GDM1 (cell line): ENCODE measurements at places on chromosomes 1 and 21.

DNA sequence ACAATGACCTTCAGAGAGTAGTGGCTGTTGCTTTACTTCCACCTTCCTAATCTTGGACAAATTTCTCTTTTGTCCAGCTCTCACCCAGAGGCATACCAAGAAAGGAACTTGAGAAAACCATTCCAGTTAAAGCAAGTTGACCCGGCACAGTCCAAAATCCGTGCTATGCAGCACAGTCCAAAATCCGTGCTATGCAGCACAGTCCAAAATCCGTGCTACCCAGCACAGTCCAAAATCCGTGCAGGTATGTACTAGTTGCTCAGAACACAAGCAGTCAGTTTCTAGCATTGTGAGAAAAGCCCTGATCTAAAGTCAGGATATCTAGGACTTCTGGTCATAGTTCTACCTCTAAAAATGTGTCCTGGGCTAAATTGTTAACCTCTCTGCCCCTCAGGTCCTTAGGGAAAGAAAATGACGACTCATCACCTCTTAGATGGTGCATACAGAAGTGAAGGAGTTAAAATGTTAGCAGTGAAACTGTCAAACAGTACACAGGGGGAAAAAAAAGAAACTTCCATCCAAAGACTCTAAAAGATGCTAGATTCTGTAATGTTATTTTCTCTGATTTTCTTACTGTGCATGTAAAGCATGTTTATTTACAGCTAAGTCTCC lies 40.3 kb upstream of the ENAH start:
- DNase-seq, result no peak

- no peak for DNase-seq
Observed at GRCh38 chr1:199743227-199743626, 284.3 kb upstream of the NR5A2 start.

- no peak for DNase-seq
Observed at GRCh38 chr1:208921259-208921658, 662.3 kb upstream of the CAMK1G start.

- DNase-seq, result peak; percentile 37
Observed at GRCh38 chr1:115275216-115275615, 62.8 kb downstream of the NGF start.

DNA sequence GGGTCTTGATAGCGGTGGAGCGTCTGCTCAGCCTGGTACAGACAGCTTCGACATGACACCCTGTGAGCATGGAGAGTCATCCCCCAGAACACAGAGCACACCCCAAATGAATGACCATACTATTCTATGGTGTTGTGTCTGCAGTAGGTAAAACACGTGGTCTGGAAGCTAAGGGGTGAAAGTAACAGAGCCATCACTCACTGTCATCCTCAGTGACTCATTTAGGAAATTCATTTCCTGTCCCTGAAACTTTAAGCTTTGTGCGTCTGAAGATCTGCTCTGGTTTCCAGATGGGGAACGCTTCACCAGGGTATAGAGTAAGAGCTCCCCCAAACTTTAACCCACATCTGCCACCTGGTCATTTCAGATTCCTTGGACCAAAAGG lies 94.8 kb upstream of the DISP3 start:
- no peak for DNase-seq

GRCh38 chr1:232393010-232393409 lies 236.9 kb downstream of the SIPA1L2 start:
- DNase-seq, result no peak

DNA sequence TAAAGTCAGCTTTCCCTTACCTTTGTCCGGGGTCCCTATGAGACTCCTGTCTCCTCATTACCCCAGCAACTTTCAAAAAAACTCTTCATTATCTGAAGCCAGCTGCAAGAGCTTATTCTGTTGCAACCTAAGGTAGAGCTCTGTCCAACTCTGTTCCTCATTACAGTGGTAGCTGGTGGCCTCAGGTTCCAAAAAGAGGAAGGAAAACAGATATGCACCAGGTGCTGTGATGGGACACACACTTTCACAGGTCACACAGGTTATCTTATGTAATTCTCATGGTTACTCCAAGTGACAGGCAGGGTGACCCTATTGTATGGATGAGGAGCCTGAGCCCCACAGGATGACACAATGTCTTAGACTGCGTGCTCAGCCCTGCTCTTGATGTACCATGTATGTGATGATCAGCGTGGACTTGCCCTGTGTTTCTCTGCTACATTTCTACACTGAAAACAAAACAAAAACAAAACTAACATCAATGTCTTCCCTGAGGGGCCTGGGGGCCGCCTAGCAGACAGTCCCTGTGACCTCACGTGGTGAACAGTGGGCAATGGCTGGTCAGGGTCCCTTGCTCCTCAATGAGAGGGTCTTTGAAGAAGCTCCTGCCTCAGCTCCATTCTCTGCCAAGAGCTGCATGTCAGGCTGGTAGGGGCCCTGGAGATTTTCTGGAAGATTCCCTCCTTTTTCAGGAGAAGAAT lies 9.7 kb upstream of the TENT5C start:
- no peak for DNase-seq

DNA sequence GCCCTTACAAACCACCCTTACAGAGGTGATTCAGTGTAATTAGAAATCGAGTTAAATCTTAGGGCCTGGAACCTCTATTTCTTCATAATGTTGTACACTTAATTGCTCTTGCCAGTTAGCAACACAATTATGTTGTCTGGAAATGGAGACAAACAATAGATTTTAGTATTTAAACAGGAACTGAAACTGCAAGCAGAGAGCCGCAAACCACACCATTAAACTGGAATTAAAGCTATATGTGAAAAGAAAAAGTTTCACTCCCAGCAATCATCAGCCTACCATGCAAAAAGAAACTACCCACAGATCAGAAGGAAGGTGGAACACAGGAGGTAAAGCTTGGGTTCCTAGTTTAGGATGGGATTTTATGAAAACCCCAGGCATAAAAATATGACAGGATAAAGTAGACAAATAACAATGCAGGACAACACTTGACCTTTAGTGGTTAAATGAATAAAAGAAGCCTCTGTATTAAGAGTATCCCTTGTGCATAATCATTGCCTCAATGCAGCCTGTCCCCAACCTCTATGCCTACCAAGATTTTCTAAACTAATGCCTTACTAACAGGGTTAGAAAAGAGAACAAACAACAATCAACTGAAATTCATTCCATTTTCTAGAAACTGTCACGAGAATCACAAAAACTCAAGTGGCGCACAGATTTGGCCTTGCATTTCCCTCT lies 304.3 kb upstream of the ESRRG start:
- no peak for DNase-seq

DNA sequence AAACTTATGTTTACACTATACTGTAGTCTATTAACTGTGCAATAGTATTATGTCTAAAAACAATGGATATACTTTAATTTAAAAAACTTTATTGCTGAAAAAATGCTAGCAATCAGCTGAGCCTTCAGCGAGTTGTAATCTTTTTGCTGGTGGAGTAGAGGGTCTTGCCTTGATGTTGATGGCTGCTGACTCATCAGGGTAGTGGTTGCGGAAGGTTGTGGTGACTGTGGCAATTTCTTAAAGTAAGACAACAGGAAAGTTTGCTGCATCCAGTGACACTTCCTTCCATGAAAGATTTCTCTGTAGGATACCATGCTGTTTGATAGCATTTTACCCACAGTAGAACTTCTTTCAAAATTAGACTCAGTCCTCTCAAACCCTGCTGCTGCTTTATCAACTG lies 234.7 kb upstream of the CSF3R start:
- no peak for DNase-seq

DNA sequence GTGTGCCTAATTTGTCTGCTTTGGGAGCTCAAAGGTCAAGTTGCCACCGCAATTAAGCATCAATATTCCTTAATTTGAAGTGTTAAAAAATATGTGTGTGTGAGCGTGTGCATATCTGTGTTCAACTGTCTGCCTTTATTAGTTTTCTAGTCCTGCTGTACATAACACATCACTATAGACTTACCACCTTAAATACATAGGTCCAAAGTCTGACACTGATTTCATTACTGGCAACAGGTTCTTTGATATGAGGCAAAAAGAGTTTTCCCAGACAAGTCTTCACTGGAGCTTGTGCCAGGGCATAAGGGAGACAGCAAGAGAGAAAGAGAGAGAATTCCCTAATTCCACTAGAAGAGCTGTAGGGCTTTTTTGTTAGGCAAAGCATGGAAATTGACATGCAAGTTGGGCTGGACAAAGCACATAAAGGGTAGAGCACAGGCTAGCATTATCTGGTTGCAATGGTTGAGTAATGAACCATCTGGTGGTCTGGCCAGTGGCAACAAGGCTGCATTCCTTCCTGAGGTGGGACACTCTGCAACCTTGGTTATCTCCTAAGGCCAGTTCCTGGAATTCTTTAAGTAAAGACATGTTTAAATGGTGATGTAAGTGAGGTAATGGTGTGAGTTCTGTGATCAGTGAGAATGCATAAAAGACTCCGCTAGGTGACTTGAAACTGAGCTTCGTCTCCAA lies 457.2 kb upstream of the ADAMTS5 start:
- no peak for DNase-seq

DNA sequence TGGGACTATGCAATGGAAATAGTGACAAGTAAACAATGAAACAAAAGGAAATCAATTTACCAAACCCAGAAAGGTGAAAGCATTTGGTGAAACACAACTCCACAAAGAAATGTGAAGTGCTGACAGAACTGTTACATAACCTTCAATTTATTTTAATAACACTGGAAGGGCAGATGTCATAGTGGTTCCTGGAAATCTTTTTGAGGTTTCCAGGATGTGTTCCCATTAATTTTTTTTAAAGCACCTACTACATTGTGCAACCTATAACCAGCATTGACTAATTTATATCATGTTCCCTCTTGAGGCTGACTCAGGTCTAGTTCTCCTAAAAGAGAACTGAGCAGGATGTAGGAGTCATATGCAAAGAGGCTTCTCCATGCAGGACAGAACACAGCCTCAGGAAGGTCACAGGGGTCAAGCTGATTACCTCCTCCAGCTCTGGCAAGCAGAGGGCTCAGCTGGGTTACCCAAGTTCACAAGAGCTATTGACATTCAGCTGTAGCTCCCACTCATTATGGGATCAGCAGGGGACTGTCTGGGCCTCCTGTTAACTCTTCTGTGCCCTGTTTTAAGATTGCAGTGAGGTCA lies 157.1 kb upstream of the NRIP1 start:
- peak; percentile 45 for DNase-seq

DNA sequence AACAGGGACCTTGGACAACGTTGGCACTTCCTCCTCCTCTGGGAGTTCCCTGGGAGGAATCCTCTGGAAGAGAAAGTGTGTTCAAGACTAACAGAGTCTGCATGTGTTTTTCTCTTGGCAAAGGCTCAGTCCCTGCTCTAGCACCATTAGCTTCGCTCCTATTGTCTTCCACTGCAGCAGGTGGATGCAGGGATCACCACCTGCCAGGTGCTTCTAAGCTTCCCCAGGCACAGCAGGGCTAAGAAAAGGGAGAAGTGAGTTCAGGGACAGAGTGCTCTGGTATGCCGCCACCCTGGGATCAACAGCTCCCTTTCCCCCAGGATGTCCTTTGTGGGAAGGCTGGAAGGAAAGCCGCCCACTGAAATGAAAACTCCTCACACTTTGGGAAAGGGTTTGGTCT lies 43.9 kb upstream of the IL20 start:
- no peak for DNase-seq

DNA sequence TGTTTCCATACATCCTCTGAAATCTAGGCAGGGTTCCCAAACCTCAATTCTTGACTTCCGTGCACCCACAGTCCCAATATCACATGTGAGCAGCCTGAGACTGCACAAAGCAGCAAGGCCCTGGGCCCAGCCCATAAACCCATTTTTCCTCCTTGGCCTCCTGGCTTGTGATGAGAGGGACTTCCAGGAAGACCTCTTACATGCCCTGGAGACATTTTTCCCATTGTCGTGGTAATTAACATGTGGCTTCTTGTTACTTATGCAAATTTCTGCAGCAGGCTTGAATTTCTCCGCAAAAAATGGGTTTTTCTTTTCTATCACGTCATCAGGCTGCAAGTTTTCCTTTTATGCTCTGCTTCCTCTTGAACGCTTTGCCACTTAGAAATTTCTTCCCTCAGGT lies 3.3 kb upstream of the PIGK start:
- DNase-seq, result no peak

- DNase-seq, result no peak
Observed at GRCh38 chr1:211343607-211344006, 17.0 kb downstream of the TRAF5 start.

DNA sequence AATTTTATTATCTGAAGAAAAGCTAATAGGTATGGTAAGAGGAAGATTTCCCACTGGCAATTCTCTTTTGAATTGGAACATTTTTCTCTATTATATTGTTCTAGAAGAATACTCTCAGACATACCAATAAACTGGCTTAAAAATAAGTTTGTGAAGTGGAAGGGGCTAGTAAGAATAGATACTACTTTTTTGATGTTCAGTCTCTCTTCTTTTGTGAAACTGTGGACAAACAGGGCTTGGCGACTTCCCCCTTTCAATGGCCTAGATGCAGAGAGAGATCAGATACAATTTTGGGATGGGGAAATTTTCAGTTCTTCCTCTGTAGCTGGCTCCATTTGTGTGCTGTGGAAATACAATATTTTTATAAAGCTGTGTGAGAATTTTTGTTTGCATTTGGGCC lies 2.5 kb downstream of the PBX1 start:
- no peak for DNase-seq

GRCh38 chr1:89911191-89911991 lies 83.5 kb upstream of the ZNF326 start:
- DNase-seq, result no peak

DNA sequence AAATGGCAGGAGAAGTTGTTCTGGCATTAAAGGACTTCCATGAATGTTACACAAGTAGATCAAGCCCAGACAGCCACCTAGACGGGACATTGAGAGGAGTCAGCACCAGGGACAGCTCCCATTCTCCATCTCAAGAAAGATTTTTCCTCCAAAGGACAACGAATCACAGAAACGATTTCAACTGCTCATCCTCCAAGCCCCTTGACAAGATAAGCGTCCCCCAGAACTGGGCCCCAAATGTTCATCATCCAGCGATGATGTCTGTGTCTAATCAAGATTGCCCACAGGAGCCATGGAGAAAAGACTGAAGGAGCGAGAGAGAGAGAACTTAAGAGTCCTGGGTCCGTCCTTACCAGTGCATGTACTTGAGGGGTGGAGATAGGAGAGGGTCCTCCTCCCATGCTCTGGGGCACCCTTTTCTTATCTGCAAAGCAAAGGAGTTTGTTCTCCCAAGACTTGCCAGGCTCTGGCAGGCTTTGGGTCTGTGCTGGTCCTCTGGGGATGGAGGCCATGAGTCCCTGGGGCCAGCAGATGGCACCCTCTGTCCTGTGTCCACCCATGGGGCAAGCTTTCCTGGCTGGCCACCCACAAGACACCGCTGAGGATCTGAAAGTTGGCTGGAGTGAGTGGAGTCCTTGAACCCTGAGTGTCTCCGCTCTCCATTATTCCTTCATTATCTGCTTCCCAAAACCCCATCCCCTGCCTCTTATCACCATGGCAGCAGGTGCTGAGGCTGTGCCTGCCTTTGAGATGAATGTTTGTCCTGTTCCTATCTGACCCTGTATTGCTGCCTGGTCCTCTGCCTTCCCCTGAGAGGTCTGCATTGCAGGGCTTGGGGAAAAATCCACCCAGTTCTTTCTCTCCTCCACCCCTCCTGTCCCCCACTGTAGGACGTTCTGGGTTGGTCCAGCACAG lies 164.6 kb downstream of the ACTL8 start:
- DNase-seq, result no peak

DNA sequence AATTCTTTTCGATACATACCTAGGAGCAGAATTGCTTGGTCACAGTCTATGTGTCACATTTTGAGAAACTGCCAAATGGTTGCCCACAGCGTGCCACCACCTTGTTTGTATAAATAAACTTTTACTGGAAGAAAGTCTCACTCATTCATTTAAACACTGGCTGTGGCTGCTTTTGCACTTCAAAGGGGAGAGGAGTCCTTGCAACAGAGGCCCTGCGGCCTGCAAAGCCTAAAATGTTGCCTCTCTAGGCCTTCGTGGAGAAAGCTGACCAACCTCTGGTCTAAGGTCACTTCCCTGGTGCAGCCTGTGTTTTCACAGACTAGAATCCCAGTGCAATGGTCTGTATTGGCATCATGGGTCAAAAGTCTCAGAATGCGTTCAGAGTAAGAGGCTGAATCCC lies 8.3 kb downstream of the RIPK4 start:
- no peak for DNase-seq
